CD8-positive, alpha-beta T cell (primary cell): ENCODE measurements at places on chromosomes 4 and X.

- no peak for DNase-seq
Measured at GRCh38 chrX:133608406-133608805, 193.1 kb upstream of the GPC4 start.

DNA sequence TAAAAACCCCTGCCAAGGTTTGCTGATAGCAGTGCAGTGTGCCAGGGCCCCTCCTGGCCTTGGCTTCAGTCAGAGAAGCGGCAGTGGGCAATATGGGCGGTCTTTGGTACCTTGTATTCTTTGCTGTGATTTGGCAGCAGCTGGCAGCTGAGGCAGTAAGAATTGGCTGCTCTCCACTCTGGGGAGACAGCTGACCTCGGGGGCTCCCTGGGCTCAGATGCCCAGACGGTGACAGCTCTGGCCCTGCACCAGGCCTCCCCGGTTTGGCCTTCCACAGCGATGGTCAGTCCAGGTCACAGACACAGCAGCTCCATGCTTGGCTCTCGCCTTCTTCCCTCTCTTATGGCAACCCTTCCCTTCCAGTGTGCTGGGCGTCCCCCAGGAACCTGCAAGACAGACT lies 330.9 kb downstream of the BCOR start:
- no peak for DNase-seq

- DNase-seq, result no peak
Measured at GRCh38 chrX:45011131-45011530, 138.1 kb downstream of the KDM6A start.

GRCh38 chr4:39846120-39846519 lies 131.6 kb downstream of the PDS5A start:
- no peak for DNase-seq
